GM13977 (cell line): ENCODE measurements at places on chromosomes 5 and 9.
A peak's percentile ranks its signal among the peaks of the same experiment; 100 is the strongest.

- DNase-seq = no peak
These were observed 152.5 kb downstream of the MACROH2A1 start for GRCh38 chr5:135246605-135246922.

DNA sequence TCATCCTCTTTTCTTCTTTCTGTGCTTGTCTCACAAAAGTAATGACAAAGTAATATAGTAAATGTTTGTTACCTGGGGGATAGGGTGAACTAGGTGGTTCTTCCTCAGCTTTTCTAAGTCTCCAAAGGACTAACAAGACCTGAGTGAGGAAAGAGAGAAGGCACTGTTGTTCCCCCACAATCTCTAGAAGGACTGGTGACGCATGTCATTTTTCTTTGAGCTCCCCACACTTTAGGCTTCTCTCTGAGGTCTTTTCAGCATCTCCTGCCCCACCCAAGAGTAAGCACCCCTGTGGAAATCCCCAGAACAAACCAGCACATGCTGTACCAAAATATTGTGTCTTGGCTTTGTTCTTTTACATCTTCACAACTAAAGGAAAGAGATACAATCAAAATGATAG is 2.4 kb upstream of the IL7R start:
- no peak for DNase-seq

- peak; percentile 57 for DNase-seq
These were observed 98.7 kb downstream of the PAX5 start for GRCh38 chr9:36935332-36935731.

DNA sequence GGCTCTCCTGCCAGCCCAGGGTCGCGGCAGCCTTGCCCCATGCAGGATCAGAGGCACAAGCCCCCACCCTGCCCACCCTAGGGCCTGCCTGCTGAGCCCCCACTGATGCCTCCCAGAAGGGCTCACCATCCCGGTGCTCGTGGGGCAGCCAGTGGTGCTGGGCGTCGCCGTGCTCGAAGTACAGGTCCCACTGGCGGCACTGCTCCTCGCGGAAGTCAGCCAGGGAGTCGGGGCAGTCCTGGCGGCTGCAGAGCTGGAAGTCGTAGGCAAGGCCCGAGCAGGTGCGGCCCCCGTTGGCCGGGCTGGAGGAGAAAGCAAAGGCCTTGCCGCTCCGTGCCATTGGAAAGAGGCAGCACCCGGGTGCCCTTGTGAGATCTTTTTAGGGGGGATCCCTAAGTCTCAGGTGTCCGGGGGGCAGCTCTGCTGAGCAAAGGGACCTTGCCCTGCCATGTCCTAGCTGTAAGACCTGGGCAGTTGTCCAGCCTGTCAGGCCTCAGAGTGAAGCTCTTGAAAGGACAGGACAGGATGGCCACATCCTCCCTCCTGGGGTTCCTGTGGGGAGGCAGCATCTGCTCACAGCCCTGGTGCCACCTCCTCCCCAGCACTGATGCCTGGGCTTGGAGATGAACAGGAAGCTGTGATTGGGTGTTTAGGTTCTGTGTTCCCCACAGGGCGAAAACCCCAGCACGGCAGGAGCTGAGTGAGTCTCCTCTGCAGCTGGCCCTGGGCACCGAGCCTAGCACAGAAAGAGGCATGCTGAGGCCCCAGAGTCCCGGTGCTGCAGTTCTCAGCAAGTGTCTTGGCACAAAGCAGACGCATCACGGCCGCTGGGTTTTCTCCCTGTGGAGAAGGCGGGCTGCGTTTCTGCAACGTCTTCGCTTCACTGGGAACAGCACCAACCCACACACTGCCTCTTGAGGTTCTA is 77.7 kb downstream of the ZNF354C start:
- no peak for DNase-seq
